Activated CD8-positive, alpha-beta memory T cell treated with anti-CD3 and anti-CD28 coated beads for 4 hours (primary cell): ENCODE measurements at places on chromosomes 1 and 21.

- no peak for DNase-seq
Measured at GRCh38 chr1:76083189-76083588, 8.6 kb downstream of the ST6GALNAC3 start.

DNA sequence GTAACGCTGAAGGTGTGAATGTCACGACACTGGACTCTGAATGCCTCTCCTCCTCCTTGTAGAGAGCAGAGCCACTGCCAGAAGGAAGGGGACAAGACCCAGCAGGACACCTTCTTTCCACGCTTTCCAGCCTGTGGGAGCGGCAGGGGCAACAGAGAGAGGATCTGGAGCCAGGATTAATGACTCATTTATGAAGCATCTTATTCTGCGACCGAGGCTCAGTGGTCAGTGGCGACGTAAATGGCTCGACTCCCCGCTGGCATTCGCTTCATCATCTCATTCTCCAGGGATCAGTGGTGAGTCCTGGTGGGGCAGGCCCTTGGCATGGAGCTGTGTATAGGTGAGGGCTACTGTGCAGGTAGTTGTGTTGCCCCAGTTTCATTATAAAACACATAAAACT, 4.6 kb downstream of the SLC37A1 start:
- no peak for DNase-seq

DNA sequence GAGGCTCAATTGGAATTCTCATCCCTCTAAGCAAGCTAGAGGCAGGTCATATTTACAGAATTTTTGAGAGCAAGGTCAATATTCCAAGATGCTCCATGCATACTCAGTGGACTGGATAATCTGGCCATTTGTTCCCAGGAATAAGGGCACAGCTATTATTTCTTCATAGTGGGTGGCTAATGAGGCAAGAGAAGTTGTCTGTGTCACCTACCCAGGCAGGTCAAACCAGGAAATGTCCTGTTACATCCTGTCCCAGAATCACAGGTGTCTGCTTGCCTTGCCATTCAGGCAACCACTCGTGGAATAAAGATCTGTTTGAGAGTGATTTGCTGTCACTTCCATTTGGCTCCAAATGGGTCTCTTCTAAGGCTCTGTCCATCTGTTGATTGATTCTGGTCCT, 85.2 kb upstream of the ZP4 start:
- DNase-seq = no peak

- DNase-seq = no peak
Measured at GRCh38 chr1:223503348-223503747, 110.1 kb downstream of the CCDC185 start.

- no peak for DNase-seq
Measured at GRCh38 chr1:229372251-229372650, 29.4 kb upstream of the CCSAP start.

GRCh38 chr21:43810505-43811261, 21.3 kb downstream of the RRP1 start:
- DNase-seq = peak; percentile 75

DNA sequence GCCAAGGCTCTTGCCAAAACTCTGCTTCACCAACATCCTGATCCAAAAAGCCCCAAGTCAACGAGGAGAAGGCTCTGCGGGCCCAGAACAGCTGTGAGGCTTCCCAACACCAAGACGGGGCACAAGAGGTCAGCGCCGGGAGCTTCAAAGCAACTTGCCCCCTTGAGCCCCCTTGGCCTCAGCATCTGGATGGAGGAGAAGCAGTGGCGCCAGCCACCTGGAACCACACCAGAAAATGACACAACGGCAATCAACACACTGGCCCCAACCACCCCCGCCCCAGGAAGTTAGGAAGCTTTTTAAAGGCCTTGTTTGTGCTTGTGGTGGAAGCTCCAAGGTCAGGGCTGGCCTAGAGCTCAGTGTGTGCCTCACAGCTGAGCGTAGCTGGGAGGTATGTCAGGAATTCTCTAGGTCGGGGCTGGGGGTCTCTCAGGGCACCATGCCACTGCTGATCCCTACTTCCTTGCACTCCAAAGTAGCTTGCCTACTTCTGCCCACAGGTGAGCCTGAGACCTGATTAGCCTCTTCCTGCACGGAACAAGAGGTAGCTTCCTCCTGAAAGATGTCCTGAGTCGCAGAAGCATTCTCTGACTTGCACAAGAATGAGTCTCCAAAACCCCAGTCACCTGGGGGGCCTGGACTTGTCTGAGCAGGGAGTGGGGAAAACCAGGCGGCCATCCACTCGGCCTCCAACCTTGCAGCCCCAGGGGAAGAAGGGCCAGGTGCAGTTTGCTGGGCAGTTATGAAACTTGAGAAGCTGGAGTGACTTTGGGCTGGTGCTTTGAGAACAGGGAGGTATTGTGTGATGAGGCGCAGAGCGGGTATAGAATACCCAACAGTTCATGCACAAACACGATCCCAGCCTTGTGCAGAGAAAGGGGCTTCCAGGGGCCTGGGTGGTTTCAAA, 9.7 kb upstream of the SRP9 start:
- DNase-seq = no peak

DNA sequence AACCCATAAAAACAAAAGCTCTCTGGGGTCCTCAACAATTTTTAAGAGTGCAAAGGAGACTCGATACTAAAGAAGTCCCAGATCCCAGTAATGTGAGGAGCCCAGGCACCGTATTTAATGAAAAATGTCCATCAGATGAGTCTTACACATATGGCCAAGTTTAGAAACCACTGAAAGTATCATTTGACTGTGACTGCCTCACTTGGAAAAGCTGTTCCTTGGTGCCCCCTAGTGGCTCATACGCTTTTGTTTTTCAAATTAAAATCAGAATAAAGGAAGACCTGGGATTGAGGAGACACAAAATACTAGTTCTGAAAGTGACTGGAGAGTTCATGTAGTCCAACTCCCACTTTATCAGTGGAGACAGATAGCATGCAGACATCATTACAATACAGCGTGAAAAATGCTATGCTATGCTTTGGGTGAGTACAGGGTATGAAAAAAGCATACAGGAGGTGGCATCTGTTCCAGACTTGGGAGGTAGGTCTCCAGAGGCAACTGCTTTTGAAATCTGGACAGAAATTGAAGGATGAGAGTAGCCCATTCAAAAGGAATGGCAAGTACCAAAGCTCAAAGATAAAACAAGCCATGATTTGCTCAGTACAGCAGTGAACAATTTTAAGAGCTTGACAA, 33.8 kb downstream of the GDAP2 start:
- peak; percentile 9 for DNase-seq

DNA sequence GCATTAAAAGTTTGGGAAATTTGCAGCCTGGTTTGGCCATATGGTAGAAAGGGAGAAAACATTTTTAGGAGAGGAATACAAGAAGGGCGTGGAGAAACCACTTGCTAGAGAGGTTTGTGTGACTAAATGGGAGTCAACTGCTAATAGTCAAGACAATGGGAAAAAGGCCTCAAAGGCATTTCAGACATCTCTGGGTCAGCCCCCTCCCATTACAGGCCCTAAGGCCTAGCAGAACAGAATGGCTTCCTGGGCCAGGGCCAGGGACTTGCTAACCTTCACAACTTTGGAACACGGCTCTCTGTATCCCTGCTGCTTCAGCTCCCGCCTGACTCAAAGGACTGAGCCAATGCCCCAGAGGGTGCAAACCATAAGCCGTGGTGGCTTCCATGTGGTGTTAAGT, 752.3 kb upstream of the ADAMTS5 start:
- DNase-seq = no peak

DNA sequence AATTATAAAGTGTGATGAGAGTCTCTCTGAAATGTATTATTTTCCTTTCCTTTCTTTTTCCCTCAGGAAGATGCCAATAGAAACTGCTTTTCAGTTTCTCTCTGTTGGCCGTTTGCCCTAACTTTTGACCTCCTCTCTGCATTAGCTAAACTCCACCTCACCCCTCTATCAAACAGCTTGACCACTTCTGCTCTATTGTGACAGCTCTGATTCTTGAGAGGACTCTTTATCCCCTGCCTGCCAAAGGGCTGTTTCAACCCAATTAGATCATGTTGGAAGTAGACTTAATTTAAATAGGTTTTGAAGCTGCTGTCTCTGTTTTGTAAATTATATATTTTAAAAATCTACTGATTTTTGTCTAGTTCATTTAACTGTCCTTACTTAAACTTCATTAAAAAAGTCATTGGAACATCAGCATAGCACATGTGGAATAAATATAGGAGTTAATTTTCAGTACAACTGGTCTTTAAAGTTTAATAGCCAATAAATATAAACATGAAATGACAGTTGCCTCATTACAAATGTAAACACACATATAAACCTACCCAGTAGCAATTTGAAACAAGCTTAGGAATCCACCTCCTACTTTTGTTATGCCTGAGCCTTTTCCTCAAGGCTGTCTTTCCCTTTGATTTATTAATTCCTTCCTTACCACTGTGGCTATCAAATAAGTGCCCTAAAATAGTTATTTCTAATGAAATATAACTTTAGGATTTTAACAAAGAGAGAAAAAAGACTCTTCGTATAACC, 152.0 kb downstream of the CHRM3 start:
- DNase-seq = no peak

- no peak for DNase-seq
Measured at GRCh38 chr1:220497220-220497947, 30.6 kb upstream of the MARK1 start.

DNA sequence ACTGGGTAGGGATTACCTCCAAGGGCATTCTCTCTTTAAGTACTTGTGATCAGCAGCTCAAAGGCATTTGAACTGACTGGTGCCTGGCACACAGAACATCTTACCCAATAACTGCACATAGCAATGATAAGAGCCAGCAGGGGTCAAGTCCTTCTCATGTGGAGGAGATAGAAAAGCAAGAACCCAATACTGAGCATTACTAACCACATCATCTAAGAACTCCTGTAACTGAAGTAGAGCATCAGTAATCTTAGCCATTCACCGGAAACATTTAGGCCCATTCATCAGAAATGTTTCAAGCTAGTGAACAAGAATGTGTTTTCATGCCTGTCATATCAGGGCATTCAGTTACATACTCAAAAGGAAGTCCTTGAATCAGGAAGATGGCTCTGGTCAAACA, 33.6 kb upstream of the THEM4 start:
- DNase-seq = no peak

DNA sequence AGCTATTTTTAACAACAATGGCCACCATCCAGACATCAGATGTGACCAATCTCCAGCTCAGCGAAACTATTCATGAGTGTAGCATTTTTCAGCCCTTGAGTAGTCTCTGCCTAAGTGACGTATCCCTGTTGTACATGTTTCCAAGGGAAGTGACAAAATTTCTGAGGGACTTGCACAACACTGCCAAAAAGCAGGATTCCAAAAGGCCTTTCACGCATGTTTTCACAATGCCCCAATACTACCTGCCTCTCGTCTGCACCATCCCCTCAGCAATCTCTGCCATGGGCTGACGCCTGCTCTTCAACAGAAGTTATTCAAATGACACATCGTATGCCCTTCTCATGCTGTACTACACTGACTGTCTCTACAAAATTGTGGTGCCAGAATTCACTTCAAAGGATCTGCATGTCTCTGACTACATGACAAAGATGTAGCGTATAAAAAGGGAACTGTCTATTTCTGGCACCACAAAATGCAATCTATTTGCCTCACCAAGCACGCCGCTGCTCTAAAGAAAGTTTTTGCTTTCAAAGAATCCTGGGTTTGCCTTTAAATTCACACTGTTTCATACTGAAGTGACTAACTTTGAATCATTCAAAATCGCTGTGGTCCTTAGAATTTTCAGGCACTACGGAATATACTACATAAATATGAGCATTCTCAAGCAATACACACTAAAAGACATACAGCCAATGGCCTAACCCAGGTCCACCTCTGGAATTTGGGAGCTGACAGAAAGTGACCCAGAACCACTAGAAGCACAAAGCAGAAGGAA, 32.9 kb downstream of the JAK1 start:
- no peak for DNase-seq

- no peak for DNase-seq
Measured at GRCh38 chr1:57675776-57676175, 251.9 kb upstream of the DAB1 start.
